ENCODE measurements at places on chromosomes 5 and 9.

DNA sequence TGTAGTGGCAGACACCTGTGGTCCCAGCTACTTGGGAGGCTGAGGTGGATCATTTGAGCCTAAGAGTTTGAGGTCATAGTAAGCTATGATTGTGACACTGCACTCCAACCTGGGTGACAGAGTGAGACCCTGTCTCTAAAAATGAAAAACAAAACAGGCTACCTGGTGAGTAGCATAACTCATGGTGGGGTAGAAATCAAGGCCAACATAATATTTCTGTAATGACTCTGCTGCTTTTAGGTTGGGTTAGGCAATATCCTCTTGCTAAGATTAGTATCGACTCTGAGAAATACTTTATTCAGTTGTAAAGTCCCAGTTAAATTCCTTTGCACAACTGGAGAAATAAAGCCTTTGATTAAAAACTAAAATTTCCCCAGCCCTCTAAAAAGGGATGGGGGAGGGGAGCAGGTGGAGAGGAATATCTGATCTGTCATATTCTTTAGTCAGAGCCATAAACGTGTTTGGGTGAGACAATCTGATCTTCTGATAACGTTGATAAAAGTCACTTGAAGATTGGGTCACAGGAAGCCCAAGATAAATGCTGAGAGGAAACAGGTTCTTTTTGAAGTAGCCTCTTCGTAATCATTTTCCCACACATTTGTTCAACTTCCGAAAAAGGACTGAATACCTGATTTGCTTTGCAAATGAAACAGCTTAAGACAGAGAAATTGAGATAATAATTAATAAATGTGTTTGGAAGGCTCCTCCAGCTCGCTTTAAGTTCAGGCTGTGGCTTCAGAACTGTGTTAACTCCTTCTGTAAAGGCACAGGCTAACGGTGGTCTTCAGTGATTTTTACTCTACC lies 14.9 kb downstream of the IL4 start:
- no peak for DNase-seq

- DNase-seq = no peak
Measured at GRCh38 chr5:14141764-14142163, 1.4 kb upstream of the TRIO start.

- DNase-seq = no peak
Measured at GRCh38 chr9:6965566-6965965, 207.8 kb downstream of the KDM4C start.

DNA sequence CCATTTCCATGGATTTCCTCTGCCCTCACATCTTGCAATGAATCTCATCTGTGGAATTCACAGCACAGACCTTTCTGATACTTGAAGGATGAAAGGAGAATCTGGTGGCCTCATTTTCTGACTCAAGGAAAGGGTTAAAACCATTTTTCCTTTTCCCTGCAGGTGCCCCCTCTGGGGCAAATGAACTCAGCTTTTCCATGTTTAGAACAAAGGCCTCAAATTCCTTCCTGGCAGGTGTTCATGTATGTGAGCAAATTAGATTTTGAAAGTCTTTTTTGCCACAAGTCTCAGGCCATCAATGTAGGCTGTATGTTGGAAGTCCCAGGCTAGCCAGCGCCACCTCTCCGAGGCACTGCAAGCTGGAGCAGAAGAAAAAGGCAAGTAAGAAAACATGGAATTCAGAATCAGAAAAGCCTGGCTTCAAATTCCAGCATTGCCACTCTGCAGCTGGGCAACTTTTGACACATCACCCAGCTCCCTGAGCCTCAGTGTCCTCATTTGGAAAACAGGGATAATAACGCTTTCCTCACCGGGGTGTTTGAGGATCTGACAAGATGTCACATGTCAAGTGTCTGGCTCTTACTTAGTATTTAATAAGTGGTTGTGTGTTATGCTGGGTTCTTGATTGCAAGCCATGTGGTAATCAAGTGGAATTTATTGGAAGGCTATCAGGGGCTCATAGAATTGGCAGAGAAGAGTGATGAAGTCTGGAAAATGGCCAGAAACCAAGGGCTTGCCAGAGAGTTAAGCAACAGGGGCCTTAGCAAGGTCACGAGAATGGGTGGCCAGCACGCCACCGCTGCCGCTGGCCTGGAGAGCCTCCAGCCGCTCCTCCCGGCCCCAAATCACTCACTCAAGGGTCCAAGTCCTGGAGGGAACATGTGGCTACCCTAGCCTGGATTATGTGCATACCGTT lies 48.4 kb upstream of the SMIM23 start:
- DNase-seq = no peak

- DNase-seq = no peak
Measured at GRCh38 chr5:147750065-147750464, 32.5 kb downstream of the JAKMIP2 start.

GRCh38 chr5:77300451-77300850 lies 90.0 kb downstream of the PDE8B start:
- no peak for DNase-seq

DNA sequence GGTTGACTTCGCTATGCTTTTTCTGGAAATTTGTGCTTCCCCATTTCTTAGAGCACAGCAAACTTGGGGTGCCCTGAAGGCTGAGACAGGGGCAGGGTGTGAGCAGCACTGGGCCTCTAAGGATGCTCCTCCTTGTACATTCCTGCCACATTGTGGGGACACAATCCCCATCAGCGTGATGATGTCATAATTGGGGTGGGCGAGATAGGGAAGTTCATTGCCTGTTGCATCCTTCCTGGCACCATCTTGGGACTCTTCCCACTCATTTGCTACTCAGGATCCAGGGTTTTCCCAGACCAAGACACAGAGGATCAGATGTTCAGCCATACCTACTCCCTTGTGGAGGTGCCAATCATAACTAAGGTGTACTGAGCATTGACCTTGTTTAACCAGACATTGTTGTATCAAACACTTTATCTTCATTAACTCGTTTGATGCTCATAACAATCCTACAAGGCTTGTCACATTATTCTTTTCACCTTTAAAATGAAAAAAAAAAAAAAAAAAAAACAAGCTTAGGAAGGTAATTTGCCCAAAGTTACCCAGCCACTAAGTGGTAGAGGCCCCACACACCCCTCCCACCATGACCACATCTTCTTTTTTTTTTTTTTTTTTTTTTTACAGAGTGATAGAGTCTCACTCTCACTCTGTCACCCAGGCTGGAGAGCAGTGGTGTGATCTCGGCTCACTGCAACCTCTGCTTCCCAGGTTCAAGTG lies 87.6 kb downstream of the UGCG start:
- DNase-seq = no peak

GRCh38 chr5:10704949-10705621 lies 55.9 kb downstream of the DAP start:
- DNase-seq = no peak

GRCh38 chr5:180103487-180104167 lies 32.1 kb upstream of the RNF130 start:
- DNase-seq = no peak

DNA sequence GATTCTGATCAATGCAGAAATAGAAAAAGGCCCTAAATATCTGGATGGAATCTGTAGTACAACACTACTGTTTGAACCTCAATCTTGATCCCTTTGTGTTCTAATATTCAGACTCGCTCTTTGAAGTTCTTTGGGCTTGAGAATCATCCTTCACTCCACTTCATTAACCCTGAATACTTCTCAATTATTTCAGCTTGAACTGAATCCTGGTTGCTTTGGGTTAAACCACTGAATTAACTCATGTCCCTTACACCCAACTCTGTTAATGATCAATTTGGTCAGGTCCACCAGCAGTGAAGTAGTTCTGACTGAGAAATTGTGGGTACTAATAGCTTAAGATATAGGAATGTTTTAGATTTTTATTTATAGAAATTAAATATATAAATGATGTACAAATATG lies 1707.2 kb upstream of the ACO1 start:
- DNase-seq = no peak
